ENCODE measurements at places on chromosomes 11 and 22. TPM values are rescaled to one million over a fixed set of nuclear protein-coding genes. Genes with fewer than 3 reads are reported as not detected.
A peak's percentile ranks its signal among the peaks of the same experiment; 100 is the strongest.

GRCh38 chr11:5363679-5364078, 12.4 kb downstream of the OR51B6 start:
- DNase-seq: no peak

- DNase-seq: peak; percentile 36
These were observed 1.1 kb upstream of the FXYD2 start for GRCh38 chr11:117825538-117826189.

- DNase-seq: no peak
These were observed 207.0 kb downstream of the TBC1D22A start for GRCh38 chr22:46969491-46969890.

- DNase-seq: no peak
These were observed 61.4 kb upstream of the FADD start for GRCh38 chr11:70141486-70142220.

- DNase-seq: peak; percentile 67
These were observed 27.0 kb upstream of the YWHAH start for GRCh38 chr22:31917227-31917921.

GRCh38 chr22:37647928-37648327, 8.5 kb downstream of the SH3BP1 start:
- no peak for DNase-seq

DNA sequence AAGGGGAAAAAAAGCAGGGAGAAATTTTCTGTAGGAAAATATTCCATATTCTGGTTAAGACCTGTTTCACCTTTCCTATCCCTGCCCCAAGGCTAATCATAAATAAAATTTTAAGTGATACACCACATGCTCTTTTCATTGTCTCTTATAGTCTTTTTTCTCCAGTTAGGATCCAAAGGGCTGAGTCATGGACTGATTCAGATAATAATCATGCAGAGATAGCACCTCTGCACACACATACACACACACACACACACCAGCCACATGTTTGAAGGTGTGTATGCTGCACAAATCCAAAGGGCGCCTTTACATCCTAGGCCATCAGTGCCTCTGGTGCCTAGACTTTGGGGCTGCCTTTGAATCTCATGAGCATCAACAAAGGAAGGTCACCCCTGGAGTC, 35.5 kb upstream of the CWF19L2 start:
- DNase-seq: no peak

DNA sequence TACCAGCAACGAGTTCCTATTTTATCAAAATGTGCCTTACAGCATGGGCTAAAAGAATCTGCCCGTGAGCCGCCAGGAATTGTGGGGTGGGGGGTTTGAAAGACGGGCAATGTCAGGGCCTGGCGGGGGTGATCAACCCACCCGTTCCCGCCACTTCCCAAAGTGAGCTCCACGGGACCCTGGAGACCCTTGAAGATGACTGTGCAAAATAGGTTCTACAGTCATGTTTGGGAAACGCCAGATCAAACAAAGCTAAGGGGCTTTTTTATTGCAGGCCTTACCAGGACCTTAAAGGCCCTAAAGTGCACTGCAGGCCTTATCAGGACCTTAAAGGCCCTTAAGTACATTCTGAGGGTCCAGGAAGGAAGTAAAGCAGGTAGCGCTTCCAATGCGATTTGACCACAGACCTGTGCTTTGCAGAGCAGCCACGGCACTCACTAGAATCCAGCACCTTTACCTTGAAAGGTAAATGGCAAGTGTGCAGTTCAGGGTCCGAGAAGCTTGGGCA, 404.1 kb downstream of the SHANK2 start:
- DNase-seq: no peak

DNA sequence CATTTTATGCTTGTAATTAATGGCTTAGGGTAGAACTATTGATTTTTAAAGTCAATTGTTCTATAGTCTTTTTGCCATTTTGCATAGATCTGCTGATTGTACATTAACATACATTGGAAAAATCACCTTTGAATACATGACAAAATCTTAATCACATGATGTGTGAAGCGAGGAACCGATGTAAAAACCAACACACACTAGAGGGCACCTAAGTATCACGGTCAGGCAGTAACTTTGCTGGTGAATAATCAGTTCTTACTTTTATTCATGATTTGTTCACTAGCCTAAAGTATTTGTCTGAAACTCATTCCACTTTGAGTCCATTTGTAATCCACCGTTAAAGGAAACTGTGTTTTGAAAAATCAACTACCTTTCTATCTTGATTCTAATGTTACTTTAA, 28.2 kb downstream of the JHY start:
- DNase-seq: no peak

- DNase-seq: no peak
These were observed 29.2 kb upstream of the DAGLA start for GRCh38 chr11:61650781-61651571.

DNA sequence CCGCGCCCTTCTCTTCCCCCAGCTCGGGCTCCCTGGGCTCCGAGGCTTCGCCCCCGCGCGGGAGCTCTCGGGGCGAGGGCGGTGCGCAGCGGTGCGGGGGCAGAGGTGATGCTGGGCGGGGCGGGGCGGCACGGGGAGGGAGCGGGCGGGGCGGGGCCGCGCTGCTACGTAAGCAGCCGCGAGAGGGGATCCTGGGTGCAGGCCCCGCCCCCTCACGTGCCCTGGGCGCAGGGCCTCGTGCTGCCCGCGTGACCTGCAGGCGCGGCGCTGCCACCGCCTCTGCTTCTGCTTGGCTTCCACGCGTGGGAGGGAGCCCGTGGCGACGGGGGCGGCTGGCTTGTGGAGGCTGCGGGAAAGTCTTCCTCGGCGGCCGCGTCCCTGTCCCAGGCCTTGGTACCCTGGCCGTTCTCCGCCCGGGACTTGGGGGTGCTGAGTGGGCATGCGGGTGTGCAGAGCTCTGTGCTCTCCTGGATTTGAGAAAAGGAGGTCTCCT, 132.6 kb upstream of the HSD17B12 start:
- no peak for DNase-seq

- DNase-seq: no peak
These were observed 22.7 kb downstream of the OR5A2 start for GRCh38 chr11:59403546-59403945.

DNA sequence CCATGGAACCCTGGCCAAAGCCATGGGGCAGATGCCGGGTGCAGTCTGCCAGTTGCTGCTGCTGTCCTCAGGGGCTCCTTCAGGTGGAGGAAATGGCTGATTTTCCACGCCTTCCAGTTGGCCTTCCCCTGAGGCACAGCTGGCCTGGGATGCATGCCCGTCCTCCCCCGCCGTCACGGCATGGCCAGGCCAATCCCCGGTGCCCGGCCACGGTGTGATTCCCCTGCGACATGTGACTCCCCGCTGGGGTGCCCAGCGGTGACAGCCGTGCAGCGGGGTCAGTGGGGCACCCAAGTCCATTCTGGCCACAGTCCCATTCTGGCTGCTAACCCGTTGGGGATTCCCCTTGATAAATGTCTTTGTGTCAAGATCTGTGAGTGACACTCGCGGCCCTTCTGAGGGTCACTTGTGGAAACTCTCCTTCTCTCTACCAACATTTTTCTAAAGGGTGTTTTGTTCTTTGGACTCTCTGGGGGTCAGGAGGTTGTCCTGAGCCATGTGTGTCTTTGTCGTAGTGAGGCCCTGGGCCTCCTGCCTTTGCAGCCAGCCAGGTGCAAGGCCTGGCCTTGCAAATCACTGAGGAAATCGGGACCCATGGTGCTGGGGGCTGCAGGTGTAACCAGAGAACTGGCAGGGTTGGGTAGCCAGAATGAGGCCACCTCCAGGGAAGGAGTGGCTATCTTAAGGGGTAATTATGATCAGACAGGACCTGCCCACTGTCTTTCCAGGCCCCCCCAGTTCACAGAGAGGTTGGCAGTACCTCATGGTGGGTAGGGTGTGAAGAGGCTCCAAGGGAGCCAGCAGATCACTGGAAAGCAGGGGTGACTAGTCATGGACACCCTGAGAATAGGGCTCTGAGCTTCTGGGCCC, 37.1 kb downstream of the KCNQ1OT1 start:
- no peak for DNase-seq

DNA sequence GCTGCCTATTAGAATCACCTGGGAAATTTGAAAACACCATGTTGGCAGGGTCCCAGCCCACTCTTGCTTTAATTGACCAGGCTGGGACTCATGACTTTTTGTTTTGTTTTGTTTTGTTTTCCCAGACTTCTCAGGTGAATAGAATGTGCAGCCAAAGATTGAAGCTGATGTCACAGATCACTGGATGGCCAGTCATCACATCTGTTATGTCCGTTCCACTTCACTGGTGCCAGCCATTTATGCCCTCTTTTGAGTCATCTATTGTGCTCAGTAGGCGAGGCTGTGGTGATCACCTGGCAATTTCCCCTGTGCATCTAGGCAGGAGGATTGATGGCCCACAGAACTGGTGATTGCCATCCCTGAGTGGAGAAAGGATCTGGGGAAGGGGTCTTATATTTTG, 297.3 kb downstream of the INSC start:
- DNase-seq: no peak

DNA sequence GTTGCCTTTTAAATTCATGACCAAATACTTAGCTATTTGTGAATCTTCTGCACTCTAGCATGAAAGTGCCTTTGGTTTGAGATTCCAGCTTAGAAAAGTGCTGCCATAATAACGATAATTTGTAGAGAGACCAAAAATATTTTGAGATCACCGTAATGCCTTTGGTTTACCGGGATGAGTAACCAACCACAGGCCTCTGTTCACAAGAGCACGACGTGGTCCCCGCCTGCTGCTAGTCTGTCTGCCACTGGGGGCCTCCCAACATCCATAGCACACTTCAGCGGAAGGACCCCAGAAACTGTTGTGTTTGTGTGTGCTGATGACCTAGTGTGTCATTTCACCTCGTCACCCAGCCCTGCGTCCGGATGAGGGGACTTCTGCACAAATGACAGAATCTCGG, 67.0 kb upstream of the RASSF10 start:
- no peak for DNase-seq

DNA sequence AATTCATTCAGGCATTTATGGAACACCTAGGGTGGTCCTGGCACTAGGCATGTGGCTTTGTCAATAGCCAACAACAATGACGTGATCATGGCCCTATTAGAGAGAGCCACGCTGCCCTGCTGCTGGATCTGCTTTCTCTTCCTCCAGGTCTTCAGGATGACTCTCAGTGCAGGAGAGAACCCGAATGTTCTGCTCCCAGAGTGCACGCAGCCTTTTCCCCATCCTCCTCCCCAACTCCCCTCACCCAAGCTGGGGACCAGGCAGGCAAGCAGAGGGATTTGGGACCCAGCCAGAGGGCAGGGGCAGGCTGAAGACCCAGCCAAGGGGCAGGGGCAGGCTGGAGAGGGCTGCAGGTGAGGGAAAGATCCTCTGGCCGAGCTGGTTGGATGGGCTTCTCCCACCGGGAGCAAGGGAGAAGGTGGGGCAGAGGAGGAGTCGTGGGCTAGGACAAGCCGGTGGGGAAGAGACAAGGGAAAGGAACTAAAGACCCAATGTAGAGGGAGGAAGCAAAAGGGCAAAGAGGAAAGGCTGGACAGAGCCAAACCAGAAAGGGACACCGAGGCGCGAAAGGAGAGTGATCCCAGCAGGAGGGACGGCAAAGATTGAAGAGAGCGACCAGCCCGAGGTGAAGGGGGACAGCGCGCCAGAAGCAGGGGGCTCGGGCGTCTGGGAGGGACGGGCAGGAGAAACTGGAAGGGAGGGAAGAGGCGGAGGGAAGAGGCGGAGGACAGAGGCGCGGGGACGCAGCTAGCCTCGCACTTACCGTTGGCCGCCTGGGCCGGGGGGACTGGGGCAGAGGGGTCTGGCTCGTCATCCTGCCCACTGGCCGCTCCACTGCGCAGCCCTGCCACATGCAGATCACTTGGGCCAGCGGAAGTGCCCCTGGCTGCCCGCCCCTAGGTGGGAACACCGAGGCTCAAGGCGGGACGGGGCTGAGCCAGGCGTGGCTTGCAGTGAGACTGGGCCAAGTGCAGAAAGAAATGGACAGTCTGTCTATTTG, at the start of gene KCTD14:
TSS of gene KCTD14 (minus strand) at position 880 of the 1,000 bp plus-strand sequence. CDS start at position 853, 27 bp downstream.
- peak; percentile 84 for DNase-seq

DNA sequence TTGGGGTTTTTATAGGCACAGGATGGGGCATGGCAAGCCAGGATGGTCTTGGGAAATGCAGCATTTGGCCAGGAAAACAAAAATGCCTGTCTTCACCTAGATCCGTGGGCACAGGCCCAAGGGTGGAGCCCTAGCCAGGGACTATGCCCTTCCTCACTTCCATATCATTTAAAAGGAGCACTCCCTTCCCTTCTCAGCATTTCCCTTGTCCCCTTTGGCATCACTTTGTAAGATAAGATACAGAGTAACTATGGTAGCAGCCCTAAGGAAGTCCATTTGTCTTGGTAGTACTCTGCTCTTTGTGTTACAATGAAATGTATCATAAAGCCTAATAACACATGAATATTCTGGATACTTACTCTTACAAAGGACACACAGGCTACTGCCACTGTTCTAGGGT, 1092.6 kb upstream of the TENM4 start:
- DNase-seq: no peak

DNA sequence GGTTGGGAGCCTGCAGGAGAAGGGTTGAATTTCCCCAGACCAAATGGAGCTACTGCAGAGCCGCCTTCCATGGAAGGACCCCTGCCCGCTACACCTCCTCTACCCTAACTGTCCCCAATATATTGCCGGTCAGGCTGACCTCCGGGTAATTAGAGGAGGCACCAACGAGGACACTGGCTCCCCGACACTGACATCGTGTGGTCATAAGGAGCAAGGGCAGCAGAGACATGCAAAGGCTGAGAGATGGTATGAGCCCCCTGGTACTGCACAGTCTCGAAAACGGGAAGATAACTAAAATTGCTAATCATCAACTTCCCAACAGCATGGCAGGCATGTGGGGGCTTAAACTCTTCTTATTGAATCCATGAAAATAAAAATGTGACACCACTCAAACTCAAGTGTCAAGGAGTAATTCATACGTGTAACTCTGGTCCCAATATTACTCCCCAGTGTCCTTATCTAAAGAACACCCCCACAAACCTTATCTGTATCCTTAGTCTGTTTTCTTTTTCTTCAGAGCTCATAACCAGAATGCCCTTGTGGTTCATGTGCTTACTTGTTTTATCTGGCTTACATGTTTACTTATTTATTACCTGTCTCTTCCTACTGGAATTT, 4.4 kb downstream of the CAVIN3 start:
- peak; percentile 67 for DNase-seq

DNA sequence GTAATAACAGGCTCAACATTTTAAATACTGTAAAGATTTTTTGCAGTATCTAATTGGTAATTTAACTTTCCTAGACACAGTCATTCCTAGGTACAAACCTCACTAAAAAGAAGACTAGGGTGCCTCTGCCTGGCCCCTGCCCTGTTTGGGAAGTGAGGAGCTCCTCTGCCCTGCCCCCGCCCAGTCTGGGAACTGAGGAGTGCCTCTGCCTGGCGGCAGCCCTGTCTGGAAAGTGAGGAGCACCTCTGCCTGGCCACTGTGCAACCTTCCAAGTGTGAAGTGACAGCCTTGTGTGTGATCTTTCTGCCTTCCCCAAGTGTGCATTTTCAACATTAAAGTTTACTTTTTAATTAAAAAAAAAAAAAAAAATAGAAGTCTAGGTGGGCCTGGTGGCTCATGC, 4.2 kb downstream of the CHORDC1 start:
- DNase-seq: peak; percentile 63

SYT7 gene
- 4.8 TPM for total RNA-seq

RFPL3 gene
- not detected for total RNA-seq

MEI1 gene
- total RNA-seq: 2.3 TPM

A4GALT gene
- total RNA-seq: 25.7 TPM

CCDC15 gene
- 1.5 TPM for total RNA-seq

CREB3L1 gene
- total RNA-seq: 47.4 TPM

SCGB1A1 gene
- total RNA-seq: 5.4 TPM

LRRC32 gene
- total RNA-seq: 111 TPM

MMP13 gene
- total RNA-seq: not detected

PRCP gene
- total RNA-seq: 91.3 TPM

KCNJ5 gene
- 8.5 TPM for total RNA-seq

ANKK1 gene
- not detected for total RNA-seq
